BE2C (cell line): ENCODE measurements at places on chromosomes 11 and 22.

DNA sequence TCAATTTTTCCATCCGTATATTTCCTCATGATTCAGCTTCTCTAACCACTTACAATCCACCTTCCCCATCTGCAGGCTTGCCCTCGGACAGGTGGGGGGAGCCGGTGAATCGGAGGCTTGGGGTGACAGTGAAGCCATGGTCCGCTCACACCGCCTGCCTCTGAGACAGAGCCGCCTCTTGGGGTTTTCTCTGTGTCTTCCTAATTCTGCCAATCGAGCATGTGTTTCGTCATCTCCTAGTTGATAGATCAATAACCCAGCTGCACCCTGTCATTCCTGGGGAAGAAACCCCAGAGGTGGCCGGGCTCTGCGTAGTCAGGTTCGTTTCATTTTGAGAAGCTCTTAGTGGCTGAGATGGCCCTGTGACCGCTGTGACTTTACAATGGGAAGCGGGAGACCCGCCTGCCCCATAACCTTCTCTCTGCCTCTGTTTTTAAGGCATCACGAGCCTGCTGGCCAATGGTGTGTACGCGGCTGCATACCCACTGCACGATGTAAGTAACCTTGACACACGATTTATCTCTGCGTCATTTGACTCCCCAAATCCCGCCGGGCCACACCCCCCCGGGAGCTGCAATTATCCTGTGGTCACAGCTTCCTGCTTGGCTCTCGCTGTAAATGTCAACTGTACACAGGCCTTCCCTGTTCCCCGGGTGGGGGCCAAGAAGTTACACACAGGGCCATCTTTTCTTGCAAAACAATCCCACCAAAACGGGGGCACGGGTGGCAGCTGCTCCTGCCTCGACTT is 33.3 kb downstream of the ANO1 start:
- no peak for DNase-seq

DNA sequence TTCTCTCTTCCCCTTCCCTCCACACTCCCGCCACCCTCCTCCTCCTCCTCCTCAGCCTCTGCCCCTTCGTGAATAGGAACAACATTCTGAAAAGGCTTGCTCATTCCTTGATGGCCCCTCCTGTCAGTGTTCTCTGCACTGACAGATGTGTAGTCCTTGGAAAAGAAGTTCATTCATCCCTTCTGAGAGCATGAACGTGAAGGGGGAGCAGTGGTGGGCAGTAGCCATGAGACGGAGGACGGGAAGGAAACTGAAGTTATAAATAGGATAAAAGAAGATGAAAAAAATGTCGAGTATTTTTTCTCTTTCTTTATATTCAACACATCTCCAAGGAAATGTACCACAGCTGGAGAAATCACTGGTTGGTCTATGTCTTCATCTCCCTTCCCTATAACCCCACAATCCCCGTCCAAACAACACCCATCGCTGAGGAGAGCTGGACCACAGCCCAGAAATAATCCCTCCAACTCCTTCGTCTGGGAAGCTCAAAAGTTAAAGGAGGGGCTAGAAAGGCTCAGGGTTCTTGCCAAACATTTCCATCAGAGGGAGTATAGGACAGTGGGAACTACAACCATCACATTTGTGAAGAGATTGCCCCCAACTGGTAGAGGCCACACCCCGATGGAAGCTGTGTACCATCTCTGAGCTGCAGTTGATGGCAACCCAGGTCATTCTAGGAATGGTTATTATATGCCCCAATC is 33.5 kb downstream of the ETS1 start:
- DNase-seq: no peak

DNA sequence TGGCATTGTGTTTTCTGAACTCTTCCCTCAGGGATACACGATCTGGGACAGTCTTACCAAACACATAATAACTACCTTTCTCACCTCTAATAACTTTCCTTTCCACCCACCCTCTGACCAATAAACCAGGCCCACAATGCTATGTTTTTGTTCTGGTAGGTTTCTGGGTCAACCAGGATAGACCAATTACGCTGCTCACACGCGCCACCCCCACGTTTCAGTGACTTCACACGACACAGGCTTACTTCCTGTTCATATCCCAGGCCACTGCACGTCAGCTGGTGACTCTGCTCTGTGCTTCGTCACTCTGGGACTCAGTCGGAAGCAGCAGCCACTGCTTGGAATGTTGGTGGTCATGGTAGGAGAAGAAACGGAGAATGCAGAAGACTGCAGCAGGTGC is 2.5 kb downstream of the KRTAP5-4 start:
- DNase-seq: no peak

- DNase-seq: no peak
These were observed 22.4 kb downstream of the ENDOD1 start for GRCh38 chr11:95111923-95112540.

- DNase-seq: no peak
These were observed 14.4 kb downstream of the OAF start for GRCh38 chr11:120224972-120225909.

- DNase-seq: no peak
These were observed 17.4 kb downstream of the LRRC32 start for GRCh38 chr11:76653012-76653673.

GRCh38 chr11:71458146-71459070 is 5.4 kb downstream of the NADSYN1 start:
- no peak for DNase-seq

GRCh38 chr22:48414651-48415050 is 1413.0 kb downstream of the BRD1 start:
- no peak for DNase-seq
